ENCODE measurements at places on chromosomes 2 and 18.

DNA sequence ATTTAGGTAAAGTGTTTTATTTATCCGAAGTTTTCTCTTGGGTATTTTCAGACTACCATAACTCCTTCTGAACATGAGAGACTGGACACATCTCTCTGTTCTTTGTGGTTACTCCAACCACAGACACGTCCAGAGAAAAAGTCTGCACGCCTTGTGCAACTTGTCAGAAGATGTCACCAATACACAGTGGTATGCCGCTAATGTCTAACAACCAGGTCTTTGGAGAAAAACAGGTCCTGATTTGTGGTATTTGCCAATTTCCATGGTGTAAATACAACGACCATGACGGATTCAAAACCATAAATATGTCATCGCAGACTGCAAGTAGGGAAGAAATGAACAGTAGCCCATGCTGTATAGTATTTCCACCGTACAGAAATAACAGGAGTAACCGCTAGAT lies 620.6 kb upstream of the ID2 start:
- DNase-seq = no peak

- DNase-seq = no peak
Measured at GRCh38 chr2:205501826-205502225, 180.5 kb upstream of the NRP2 start.

GRCh38 chr2:55530539-55531081 lies 11.1 kb downstream of the CFAP36 start:
- no peak for DNase-seq

DNA sequence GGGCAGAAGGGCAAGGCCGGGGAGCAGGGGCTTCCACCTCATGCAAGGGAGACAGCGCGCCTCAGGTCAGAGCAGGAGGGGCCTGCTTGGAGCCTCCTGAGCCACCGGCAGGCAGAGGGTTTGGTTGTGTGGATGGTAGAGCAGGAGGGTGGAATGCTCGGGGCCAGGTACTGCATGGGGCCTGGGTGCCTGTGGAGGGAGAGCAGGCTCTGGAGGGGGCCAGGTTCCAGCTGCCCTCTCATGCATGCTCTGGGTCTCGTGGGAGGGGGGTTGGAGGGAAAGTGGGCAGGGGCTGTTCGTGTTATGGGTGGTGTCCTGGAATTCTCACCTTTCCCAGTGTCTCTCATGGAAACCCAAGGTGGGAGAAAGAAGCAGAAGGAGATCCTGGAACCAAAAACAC lies 3.2 kb upstream of the IL1R2 start:
- DNase-seq = no peak

GRCh38 chr2:29238497-29238896 lies 123.3 kb downstream of the CLIP4 start:
- DNase-seq = no peak

GRCh38 chr2:145141981-145142380 lies 622.1 kb upstream of the ZEB2 start:
- no peak for DNase-seq

DNA sequence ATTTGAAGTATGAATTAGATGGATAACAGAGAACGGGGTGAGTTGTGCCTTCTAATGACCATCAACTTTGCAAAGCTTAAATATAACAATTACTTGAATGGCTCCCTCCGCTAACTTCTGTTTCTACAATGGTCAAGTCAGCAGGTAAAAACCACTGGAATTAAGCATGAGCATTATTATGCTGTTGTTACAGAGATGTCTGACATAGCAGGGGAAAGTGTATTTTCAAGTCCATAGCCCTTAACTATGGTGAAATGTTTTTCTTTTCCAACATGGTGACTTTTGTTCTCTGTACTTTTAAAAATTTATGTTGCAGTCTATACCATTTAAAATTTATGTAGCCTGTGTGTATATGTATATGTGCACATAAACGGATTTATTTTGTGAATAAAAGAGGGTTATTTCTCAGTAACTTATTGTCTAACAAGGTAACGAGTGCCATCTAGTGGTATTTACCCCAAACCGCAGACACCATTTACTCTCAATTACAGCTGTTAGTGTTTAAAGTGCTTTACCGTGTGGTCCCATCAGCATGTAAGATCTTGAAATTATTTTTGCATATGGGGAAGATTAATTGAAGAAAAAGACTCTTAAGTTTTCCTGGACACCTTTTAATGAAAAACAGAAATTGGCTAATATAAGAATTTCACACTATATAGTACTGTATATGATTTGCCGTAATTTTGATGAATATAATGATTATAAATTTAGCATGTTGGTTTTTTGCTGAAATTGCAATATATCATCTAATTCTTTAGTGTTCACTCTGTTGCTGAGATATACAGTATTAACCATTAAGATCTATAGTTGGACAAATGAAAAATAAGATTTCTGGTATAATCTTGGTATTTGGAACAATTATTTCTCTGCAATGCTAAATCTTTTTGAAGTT lies 78.2 kb downstream of the UBE2E3 start:
- no peak for DNase-seq

- no peak for DNase-seq
Measured at GRCh38 chr18:44066541-44066940, 614.1 kb upstream of the SETBP1 start.

GRCh38 chr2:27627963-27628766 lies 647 bp downstream of the CCDC121 start:
- peak; percentile 92 for DNase-seq

- DNase-seq = no peak
Measured at GRCh38 chr2:154452906-154453493, 245.5 kb upstream of the KCNJ3 start.

DNA sequence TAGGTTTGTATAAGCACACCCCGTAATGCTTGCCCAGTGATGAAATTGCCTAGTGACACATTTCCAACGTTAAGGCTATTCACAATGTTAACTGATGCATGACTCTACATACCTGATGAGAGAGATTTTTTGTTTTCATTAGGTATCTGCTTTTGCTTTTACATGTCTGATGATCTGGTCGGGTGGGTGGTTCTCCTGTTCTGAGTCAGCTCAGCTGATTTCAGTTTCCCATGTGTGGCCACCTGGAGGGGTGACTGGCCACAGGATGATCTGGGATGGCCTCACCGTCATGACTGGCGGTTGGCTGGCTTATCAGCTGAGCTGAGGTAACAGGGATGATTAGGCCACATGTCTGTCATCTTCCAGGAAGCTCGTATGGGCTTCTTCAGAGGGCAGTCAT lies 33.8 kb upstream of the ACYP2 start:
- peak; percentile 97 for DNase-seq

- no peak for DNase-seq
Measured at GRCh38 chr2:120497261-120497977, 151.5 kb downstream of the INHBB start.

DNA sequence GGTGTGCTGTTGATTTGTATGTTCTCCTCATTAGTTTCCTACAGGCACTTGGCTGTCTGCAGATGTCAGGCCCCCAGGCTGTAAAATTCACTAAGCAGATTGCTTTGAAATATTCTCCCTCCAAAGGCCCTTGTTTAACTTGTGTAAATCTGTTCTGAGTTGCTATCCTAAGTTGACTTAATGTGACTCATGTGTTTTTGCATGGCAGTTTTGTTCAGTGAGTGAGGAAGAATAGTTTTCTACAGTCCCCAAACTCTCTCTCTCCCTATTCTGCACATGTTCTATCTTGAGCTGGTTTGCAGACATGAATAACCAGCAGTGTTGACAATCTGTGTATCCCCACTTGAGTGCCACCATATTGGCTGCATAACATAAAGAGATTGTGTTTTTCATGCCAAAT lies 1005.4 kb upstream of the DDX18 start:
- DNase-seq = no peak

DNA sequence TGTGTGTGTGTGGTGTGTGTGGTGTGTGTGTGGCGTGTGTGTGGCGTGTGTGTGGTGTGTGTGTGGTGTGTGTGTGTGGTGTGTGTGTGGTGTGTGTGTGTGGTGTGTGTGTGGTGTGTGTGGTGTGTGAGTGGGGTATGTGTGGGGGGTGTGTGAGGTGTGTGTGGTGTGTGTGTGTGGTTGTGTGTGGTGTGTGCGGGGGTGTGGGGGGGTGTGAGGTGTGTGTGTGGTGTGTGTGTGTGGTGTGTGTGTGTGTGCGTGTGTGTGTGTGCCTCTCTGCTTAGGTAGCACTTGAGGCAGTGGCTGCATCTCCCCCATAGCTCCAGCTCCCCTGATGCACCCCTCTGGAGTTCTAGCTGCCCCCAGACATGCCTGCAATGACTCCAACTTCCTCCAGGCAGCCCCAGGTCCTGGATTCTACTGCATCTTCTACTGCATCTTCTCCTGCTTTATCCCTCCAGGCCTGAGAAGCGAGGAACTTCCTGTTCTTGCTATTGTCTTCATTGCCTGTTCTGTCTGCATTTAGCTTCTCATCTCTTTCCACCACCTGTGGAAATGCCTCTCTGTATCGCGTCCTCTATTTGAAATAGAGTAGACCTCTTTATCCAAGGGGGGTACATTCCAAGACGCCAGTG lies 22.2 kb upstream of the MLPH start:
- no peak for DNase-seq

GRCh38 chr2:121565389-121566250 lies 34.9 kb downstream of the RNU4ATAC start:
- no peak for DNase-seq

DNA sequence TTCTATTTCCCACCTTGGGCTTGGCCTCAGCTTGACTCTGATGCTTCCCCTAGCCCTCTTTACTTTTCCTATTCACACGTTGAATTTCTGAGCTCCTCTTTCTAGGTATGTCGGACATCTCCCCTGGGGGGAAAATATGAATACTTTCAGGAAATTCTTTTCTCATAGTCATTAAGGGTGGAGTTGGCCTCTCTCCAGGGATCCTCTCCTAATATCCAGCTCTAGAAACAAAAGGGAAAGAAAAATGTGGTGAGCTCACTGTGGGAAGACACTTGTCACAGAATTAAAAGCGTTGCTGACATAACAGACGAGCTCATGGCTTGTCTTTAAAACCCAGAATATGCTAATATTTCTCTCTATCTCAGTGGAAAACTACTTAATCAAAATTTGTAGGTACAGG lies 132.7 kb upstream of the MEX3C start:
- DNase-seq = no peak

- DNase-seq = no peak
Measured at GRCh38 chr2:26430826-26431225, 29.1 kb downstream of the DRC1 start.

GRCh38 chr2:239966029-239966852 lies 58.9 kb downstream of the NDUFA10 start:
- peak; percentile 48 for DNase-seq

DNA sequence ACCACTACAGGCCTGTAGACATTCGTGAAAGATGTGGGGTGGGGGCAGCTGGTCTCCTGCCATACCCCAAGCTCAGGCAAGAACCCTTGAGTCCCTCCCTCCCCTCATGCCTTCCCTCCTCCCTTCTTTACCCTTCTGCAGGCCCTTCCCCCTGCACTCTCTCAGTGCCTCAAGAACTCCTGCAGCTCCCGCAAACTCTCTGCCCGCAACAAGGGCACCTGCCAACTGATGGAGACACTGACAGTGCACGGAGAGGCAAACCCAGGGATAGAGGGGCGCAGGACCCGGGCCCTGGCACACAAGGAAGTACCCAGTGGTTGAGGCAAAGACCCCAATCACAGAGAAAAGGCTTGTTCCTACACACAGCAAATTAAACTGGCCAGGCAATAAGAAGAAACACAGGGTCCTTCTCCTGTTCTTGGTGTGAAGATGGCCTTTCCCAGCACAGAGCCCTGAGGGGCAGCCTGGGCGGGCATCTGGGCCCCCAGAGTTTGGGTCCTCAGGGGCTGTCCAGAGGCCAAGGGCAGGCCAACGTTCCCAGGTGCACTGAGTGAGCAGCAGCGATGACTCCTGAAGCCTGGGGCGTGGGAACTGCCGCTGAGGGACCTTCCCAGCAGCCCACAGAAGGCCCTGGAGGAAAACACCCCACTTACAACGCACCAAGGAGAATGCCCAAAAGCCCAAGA lies 1.6 kb downstream of the TEKT4 start:
- DNase-seq = no peak

- no peak for DNase-seq
Measured at GRCh38 chr2:54940723-54941122, 109.5 kb downstream of the RTN4 start.

- no peak for DNase-seq
Measured at GRCh38 chr18:50696436-50696835, 123.4 kb downstream of the MRO start.

GRCh38 chr18:1624612-1625011 lies 719.9 kb downstream of the ADCYAP1 start:
- DNase-seq = no peak

DNA sequence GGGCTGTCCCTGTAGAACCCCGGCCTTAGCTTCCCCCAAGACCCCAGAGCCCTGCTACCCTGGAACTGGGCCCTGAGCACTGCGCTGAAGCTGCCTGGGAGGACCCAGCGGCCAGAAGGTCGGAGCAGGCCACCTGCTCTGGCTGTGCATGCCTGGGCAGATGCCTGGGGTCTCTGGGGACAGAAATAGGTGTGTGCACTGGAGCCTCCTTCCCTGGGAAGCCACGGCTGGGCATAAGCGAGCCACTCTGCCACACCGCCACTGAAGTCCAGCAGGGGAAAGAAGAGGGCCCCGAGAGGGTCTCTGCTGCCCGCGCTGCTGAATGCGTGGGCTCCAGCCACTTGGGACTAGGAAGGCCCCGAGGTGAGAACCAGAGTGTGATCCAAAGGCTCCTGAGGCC lies 6.7 kb downstream of the GBX2 start:
- no peak for DNase-seq

GRCh38 chr18:76445275-76445674 lies 49.8 kb downstream of the ZNF516 start:
- peak; percentile 31 for DNase-seq

- DNase-seq = no peak
Measured at GRCh38 chr2:172050479-172051125, 34.7 kb upstream of the DLX1 start.

DNA sequence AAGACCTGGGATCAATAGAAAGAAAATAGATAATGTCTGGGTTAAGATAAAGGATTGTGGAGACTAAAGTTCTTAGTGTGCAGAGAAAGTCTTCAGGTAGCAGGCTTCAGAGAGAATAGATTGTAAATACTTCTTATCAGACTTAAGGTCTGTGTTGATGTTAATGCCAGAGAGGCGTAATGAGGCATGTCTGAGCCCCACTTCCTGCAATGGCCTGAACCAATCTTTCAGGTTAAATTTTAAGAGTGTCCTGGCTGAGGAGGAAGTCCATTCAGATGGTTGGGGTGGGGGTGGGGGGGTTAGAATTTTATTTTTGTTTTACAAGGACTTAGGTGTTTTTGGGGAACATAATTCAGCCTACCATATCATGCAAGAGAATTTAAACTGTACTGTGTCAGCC lies 129.5 kb downstream of the EVA1A start:
- DNase-seq = no peak

DNA sequence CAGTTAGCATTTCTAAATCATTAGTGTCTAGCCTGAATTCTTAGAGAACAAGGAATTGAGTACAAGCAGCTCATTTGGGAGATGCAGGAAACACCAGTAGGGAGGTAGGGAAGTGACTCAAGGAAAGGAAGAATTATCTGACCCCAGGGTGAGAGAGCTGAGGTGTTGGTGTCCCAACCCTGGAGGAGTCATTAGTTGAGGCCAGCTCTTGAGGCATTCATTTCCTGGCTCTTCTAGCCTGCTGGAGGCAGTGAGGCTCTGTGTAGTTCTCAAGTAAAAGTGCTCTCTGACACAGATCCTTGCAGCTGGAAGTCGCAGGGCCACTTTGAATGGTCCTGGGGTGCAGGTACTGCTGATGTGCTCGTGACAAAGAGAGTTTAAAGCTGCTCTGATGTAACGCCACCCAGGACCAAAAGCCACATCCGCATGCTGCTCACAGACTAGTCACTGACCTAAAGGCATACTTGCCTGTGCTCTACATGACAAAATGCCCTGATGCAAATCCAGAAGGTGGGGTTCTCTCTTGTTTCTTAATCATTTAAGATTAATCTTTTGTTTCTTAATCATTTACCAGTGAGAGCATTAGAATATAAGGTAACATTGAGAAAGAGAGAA lies 299.5 kb upstream of the LYPD1 start:
- no peak for DNase-seq
